ENCODE measurements at places on chromosomes 13 and 19.

DNA sequence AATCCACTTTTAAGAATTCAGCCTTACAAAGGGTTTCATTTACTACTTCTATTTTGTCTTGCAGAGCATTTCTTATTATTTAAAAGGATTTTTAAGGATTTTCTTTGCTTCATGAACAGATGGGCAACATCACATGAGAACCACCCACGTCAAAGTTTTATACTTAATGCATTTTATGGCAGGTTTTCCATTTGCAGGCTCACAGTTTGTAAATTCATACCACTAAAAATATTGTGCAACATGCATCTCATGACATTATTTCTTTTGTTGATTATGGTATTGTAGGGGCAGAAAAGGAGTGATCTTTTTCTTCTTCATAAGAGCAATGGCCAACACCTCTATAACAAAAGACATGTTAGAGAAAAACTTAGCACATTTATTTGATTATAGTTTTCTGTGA lies 554.0 kb upstream of the SPRY2 start:
- DNase-seq, result no peak

DNA sequence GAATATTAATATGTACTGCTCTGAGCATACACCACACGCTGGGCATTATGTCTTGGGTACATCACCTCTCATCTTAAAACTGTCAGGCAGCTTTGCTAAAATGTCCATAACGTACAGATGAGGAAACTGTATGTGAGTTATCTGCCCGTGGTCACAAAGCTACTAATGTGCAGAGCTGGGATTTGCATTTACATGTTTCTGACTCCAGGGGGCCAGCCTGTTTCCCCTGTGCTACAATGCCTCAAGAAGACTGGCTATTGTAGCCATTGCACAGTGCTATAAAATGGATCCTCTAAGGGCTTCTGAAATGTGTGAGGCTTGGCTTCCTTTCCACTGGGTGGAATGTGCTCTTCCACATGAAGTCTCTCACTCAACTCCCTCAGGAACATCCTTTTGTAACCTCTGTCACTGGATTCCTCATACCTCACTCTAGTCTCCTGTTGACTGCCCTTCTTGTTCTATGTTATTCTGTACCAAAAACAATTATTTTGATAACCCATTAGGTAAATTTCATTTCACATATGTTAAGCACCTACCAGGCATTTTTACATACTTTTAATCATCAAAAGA lies 95.6 kb upstream of the HTR2A start:
- no peak for DNase-seq

DNA sequence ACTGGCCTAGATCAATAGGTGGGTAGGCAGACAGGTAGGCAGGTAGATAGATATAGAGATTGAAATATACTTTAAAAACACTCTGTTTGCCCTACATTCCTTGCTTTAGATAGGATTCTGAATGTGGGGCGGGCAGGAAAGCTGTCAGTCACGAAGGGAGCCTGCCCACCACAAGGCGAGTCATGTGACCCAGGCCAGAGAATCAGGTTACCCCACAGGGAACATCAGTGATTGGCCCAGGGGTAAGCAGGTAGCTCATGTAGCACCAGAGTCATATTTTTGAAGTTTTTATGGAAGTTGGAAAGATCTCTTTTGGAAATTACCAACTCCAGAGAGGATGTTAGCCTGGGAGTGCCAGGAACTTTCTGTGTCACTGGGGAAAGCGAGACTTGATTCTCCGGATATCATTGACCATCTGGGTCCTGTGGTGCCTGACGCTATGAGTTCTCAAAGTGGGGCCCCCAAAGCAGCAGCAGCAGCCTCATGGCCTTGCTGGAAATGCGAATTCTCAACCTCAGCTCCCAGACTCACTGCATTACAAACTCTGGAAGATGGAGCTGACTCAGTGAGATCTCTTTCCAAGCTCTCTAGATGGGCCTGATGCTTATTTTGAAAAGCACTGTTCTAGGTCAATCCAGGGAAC lies 60.3 kb downstream of the IRS2 start:
- no peak for DNase-seq

DNA sequence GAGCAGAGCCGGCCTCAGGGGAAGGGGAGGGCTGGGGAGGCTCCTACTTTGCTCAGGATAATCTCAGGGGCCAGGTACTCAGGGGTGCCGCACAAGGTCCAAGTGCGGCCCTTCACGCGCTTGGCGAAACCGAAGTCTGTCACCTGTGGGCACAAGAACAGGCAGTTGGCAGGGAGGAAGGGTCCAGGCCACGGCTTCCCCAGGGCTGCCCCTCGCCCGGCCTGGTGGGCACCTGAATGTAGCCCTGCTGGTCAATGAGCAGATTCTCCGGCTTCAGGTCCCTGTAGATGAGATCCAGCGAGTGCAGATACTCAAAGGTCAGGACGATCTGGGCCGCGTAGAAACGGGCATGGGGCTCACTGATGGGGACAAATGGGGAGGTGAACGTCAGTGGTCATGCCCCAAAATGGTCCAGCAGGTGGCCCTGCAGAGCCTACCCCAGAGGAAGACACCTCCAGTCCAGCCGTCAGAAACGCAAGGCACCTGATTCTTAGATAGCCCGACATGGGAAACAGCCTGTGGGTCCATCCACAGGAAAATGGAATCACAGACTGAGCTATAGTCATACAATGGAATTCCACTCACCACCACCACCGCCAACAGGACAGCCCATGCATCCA lies 7.1 kb upstream of the SAMD1 start:
- no peak for DNase-seq

- no peak for DNase-seq
Measured at GRCh38 chr19:1356508-1356865, 27.2 kb upstream of the NDUFS7 start.
